ENCODE measurements at places on chromosomes 6 and 20. TPM values are rescaled to one million over a fixed set of nuclear protein-coding genes. Genes with fewer than 3 reads are reported as not detected.

Gene FOXA2
- 23.5 TPM for total RNA-seq

Gene FKBP1C
- 1.1 TPM for total RNA-seq

DNA sequence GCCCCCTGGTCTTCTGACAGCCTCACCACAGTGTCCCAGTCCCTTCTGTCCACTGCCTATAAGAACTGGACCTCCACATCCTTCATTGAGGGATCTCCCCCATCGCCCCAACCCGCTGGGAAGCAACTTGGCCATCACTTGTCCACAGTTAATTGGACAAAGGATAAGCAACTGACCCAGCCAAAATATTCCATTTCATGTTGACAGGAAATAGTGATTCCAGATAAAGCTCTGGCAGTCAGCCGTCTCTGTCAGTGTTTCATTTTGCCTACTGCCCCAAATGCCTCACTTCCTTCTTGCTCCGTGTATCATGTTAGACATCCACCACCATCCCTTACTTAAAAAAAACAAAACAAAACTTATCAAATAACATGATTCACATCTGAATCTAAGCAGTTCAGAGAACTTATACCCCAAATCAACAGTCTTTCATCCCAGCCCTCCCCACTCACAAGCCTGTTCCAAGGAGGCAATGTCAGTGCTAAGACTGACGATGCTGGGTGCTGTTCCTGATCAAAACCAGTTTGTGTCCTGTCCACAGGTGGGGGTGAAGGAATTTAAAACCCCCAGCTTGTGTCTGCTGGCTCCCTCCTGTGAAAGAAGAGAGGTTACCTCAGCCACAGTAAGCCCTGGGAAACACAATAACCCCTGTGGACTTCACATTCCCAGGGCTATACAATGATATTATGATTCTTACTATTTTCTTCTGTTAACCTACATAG is 162.5 kb downstream of the WDR27 start:
- H3K27ac ChIP-seq: no peak overlapping the region
- no peaks in the 10 kb centered on the region for H3K36me3 ChIP-seq
- H3K4me1 ChIP-seq: no peaks in the 10 kb centered on the region
- DNase-seq: no peak
- H3K4me3 ChIP-seq: no peak overlapping the region

Gene PACRG
- 5.5 TPM for total RNA-seq

Gene NFATC2
- total RNA-seq: 6.6 TPM

Data from lower lobe of right lung (tissue), 2 donors.